ENCODE measurements at places on chromosomes 5 and 9. TPM values are rescaled to one million over a fixed set of nuclear protein-coding genes. Genes with fewer than 3 reads are reported as not detected.

The SLC6A18 gene
- not detected for total RNA-seq

The OGN gene
- total RNA-seq: 115 TPM

The IER5L gene
- total RNA-seq: 9.0 TPM

The PRSS3 gene
- not detected for total RNA-seq

The ZNF366 gene
- 10.2 TPM for total RNA-seq

The SLC34A3 gene
- not detected for total RNA-seq

The HOMER1 gene
- total RNA-seq: 6.3 TPM

DNA sequence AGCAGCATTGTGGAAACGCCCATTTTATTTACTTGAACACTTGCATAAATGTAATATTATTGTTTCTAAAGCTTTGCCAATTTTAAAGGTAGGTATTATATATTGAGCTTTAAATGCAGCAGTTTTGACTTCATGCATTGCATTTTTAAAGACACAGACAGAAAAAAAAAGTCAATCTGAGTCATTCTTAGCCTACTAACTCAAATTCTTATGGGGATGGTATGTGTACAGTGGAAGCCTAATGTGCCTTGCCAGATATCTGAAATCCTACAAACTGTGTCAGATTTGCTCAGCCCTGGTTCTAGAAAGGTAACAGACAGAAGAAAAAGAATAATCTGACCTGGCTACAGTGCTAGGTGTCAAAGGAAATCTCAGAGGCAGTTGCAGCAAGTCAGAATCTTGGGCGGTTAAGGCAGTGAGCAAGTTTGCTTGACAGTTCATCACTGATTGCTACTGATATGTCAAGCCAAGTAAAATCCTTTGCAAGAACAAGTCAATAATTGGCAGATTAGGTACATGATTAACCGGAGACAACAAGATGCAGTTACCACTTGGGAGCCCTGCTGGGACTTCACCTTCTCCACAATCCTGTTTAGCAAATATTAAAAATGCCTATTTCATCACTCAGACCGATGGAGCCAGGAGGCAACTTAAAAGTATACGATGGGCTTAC is 224.8 kb upstream of the WWC1 start:
- DNase-seq: no peak

DNA sequence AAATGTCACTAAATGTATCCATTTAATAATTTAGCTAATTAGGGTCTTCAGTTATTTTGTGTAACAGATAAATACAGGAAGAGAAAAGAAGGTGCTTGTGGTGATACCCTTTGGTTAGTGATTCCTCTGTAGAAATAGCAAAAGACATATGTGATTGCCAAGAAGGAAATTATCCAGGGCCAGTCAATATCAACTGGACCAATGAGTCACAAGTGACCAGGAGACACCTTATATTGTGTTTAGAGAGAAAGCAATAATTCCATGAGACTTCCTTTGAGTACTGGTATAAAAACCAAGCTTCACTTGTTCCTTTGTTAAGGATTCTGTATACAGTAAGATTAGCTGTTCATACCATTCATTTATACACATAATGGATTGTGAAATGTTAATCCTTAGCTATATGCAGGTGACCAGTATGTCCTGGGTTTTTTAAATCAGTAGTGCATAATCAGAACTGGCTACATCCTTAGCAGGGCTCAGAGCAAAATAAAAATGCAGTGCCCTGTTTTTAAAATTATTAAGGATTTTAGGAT is 11.7 kb upstream of the F2R start:
- no peak for DNase-seq

- no peak for DNase-seq
These were observed 39.8 kb downstream of the MAMDC2 start for GRCh38 chr9:70083429-70083828.

GRCh38 chr5:107668154-107669095 is 2.3 kb downstream of the EFNA5 start:
- no peak for DNase-seq

GRCh38 chr9:137892424-137893191 is 15.0 kb downstream of the CACNA1B start:
- no peak for DNase-seq

DNA sequence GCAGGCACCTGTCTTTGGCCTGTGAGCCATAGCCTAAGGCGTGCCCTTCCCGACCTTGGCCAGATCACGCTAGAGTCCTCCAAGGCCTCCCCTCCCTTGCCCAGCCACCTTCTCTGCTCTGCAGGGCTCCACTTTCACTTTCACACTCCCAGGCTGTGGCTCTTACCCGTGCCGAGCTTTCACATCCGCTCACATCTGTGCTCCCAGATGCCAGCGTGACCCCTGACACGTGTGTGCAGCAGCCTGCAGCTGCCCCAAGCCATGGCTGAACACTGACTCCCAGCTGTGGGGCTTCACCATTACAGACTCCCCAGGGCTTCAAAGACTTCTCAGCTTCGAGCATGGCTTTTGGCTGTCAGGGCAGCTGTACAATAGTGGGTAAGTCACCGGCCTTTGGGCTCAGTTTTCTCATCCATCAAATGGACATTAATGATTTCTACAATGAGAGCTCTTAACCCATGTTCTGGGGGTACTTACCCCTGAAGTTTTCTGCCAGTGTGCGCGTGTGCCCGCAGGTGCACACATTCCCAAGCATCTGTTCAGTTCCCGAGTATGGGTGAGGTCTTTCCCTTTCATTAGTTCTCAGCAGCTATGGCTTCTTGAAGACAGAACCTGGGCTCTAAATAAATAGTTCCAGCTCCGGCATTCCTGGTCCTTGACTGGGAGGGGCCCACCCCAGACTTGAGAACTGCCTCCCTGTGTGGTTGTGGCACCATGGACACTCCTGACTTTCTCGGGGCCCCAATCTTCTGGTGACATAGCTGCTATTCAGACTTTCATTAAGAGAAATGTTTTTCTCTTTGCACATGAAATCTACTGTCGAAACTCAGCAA is 118.6 kb downstream of the RGS3 start:
- no peak for DNase-seq

DNA sequence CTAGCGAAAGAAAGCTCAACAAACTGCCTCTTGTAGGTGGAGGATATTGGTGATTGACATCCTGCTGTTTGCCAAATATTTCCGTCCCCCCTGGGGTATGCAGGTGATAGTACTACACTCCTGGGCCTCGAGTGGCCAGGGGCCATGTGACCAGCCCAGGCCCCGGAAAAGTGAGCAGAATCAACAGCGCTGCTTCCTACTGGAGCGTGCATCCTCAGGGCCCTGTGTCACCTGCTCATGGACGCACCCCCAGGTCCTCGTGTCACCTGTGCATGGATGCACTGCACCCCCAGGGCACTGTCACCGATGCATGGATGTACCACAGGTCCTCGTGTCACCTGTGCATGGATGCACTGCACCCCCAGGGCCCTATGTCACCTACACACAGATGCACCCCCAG is 43.8 kb downstream of the ADAMTS16 start:
- no peak for DNase-seq

DNA sequence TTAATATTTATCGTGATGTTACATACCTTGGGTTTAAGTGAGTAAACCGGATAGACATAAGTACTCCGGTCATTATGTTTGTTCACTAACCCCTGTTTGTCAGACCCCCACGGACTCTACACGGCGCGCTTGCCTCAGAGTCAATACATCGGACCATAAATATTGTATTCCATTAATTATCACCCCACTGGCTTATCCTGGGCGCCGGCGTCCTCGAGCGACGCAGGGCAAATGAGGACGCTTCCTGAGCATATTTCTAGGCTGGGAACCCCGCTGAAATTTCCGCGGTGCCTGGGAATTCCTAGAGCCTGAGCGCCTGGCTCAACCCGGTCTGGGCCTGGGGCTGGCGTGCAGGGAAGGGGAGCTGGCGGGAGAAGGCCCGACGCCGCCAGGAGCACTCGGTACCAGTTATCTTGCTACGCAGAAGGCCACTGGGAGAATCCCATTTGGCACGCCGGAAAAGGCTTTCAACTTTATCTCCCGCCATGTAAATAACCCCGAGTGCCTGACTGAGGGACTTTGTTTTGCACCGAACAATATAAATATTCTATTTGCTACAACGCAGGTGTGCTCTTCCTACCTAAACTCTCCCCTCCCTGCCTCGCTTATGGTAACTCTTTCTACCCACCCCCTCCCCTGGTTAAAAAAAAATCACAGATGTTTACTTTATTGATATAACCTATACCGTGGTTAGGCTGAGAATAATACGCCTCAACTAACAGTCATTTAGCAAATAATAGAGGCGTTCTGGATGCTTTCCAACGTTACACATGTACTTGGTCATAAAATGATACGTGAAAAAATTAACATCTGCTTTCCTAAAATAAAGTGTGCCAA is 19.4 kb downstream of the NR2F1 start:
- no peak for DNase-seq

Data from omental fat pad (tissue), 4 donors.